ENCODE measurements at places on chromosomes 5 and 9.

DNA sequence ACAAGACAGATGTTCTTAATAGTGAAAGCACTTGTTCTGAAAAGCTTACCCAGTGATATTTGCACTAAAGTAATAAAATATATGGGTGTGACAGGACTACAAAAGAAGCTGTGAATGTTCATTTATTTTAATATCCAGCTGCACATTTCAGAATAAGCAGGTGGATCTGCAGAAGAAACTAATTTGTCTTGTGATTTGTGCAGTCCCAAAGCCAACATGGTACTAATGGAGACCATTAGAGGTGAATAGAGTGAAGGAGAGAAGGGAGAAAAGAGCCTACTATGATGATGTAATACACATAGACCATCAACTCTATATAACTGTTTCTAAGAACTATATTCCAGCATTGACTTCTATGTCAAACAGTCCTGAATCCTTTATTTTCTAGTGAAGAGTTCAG, 362.8 kb downstream of the ISL1 start:
- DNase-seq = no peak

DNA sequence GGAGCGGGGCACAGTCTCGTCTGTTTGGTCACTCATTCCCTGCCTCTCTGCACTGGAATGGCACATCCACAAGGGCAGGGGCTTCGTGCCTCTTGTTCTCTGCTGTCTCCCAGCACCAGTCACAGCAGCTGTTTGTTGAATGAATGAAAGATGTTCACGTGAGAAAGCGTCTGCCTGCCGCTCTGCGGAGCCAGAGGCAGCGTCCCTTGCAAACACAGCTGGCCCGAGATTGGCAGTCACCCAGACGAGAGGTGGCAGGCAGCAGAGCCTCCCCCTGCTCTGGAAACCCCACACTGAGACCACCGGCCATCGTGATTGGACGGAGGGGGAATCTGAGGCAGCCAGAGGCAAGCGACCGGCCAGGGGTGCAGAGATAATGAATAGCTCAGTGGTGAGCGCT, 6.0 kb upstream of the FAM163B start:
- no peak for DNase-seq

GRCh38 chr9:37761511-37761910, 7.9 kb downstream of the TRMT10B start:
- DNase-seq = no peak

DNA sequence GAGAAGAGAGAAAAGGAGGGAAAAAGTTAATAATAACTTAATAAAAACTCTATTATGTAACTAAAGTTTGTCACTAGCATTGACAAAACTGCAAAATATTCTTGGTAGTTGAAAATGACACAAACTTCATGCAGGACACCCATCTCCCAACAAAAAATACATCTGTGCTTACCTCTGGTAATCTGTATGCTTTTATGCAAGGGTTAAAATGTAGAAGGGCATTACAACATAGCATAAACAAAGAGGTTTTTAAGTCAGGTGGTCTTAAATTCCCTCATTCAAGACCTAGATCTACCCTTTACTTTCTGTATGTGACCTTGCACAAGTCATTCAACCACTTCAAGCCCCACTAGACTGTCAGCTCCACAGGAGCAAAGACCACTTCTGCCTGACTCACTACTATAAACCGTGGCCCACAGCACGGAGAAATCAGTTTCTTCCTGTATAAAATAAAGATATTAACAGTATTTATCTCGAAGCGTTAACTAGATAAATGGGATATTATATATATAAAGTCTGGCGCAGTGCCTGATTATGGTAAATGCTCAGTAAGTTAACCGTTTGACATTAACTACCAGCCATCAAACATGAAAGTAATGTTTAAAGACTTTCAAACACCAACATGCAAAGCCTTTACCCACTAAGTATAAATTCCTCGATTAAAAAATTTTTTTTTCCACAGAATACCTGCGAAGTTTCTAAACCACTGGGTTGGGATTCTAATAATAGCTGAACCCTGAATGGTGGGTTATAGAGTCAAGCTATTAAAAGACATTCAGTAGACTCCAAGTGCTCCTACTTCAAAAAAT, 2.0 kb downstream of the FBXL17 start:
- no peak for DNase-seq

DNA sequence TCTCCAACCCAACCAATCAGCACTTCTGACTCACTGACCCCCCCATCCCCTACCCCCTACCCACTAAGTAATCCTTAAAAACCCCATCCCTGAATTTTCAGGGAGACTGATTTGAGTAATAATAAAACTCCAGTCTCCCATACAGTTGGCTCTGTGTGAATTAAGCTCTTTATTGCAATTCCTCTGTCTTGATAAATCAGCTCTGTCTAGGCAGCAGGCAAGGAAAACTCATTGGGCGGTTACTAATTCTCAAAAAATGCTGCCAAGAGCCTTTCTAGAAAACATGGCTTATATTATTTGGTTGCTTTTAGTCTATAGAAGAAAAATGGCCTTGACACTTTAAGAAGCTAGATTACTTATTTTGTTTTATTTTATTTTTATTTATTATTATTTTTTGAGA, 131.7 kb downstream of the SUSD1 start:
- no peak for DNase-seq

DNA sequence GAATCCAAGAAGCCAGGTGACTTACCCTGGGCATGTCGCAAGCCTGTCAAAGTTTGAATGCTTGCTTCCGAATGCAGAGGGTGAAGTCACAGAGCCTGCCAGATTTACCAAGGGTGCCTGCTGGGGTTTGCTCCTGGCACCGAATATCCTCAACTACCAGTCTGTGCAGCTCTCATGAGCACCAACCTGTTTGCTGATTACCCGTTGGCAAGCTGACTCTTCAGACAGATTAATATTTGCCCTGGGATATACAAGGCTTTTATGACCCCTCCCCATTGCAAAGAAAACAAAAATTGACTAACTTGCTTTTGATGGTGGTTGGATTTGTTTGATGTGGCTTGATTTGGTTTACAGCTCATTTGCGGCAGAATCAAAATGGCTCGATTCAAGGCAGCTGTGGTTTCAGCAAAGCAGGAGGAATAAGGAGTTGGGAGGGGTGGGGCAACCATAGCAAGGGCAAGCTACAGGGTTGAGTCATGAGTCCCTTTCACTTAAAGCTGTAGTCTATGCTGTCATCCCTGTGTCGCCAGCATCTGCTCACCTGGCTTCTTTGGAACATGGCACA, 82.3 kb upstream of the AGXT2 start:
- DNase-seq = peak; percentile 65

DNA sequence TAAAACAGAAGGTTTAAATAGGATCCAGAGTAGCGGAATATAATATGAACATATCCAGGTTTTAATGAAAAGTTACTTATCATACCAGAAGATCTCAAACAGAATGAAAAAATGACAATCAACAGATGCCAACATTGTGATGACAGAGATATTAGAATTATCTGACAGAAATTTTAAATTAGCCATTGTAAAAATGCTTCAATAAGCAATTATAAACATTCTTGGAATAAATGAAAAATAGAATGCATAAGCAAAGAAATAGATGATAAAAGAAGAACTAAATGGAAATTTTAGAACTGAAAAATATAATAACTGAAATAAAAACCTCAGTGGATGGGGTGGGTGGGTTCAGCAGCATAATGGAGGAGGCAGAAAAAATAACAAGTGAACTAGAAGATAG, 37.2 kb downstream of the ZMAT2 start:
- no peak for DNase-seq

GRCh38 chr9:18720691-18721090, 246.7 kb downstream of the ADAMTSL1 start:
- no peak for DNase-seq

DNA sequence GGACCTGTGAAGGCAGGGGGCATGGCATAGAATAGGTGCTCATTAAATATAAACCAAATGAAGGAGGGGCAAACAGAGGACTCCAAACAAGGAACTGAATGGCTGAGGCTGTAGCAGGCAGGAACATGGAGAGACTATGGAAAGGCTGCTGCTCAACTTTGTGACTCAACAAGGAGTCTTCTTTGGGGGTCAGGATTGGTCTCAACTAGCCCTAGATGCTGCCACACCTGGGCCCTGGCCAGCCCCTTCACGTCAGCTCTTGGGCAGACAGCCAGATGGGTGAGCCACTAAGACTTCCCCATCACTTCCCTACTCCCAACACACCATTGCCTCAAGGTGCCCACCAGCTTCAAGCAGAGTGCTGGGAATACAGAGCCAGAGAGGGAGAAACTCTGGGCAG, 11.0 kb downstream of the RPP25L start:
- no peak for DNase-seq

DNA sequence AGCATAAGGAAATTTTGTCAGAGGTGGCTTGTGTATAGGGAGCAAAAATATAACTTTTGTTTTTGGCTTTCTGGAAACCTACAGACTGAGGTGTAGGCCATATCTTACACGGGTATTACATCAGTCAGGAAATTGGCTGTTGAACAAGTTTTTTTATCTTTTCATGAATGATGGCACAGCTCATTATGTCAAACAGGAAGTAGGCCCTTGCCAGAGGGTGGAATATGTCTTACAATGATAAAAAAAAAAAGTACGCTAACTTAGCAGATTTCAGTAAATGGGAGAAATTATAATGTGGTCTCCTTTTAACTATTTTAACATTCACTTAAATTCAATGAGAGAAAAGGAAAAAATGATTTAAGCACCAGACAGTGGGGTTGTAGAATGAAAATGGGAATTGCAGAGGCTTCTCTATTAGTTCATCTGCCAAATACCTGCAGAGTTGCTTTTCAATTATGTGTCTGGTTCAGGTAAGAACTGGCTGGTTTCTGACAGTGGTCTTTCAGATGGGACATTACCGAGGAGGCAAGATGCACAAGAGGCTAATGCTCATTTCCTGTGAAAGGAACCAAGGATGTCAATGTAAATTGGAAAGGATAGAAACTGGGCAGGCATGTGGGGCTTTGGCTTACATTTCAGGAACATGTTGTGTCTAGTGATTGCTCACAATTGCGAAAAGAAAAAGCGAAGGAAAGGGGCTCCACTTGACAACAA, 169.9 kb downstream of the NNT start:
- no peak for DNase-seq

- peak; percentile 48 for DNase-seq
Measured at GRCh38 chr9:112086627-112087026, 88.5 kb downstream of the SUSD1 start.

DNA sequence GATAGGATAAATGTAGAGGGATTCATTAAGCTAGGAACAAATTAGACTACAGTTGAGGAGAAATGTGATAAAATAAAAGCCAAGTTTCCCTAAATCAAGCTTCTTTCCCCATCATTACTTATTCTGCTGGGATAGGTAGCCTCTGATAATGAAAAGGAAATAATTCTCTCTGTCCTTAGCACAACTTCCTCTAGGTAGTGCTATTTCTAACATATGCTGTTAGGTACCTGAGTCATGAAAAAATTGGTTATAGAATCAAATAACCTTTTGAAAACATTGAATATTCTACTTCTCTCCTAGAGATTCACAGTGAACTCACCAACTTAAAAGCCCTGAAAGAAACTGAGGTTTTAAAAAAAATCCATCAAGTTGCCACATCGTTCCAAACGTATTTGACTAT, 1793.1 kb downstream of the EFNA5 start:
- no peak for DNase-seq

DNA sequence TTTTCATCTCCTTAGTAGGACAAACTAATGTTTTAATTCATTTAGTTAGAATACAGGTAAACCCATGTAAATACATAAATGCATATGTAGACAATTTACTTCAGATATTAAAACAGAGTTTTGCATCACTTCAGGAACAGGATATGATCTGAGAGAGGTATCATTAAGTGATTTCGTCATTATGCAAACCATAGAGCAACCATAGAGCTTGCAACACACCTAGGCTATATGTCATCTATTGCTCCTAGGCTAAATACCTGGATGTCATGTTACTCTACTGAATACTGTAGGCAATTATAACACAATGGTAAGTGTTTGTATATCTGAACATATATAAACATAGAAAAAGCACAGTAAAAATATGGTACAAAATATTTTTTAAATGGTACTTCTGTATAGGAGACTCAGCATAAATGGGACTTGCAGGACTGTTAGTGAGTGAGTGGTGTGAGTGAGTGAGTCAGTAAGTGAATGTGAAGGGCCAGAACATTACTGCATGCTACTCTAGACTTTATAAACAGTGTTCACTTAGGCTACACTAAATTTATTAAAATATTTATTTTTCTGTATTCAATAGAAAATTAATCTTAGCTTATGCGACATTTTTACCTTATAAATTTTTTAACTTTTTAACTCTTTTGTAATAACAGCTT, 1377.5 kb upstream of the CDH9 start:
- DNase-seq = no peak

DNA sequence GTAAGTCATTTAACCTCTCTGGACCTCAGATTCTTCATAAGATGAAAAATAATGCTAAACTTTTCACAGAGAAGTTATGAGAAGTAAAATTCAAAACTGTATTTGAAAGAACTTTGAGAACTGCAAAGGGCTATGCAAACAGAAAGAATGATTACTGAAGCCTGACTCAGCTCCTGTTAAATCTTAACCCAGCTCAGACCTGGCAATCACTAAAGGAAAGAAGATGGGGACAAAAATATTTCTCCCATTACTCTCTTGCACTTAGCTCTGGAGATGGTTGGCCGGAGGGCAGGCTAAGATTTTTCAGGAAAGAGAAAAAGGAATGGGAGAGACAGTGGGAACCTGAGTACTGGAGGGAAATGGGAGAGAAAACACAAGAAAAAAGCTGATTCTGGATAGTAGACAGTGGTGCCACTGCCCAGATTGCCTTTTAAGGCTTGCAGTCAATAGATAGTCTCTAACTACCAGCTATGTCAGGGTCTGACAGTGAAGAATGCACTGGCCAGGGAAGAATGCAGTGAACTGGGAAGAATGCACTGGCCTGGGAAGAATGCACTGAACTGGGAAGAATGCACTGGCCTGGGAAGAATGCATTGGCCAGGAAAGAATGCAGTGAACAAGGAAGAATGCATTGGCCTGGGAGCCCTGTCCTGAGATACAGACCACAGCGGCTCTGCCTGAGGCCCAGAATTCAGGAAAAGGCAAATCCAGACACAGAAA, 25.2 kb upstream of the CEMIP2 start:
- DNase-seq = no peak

DNA sequence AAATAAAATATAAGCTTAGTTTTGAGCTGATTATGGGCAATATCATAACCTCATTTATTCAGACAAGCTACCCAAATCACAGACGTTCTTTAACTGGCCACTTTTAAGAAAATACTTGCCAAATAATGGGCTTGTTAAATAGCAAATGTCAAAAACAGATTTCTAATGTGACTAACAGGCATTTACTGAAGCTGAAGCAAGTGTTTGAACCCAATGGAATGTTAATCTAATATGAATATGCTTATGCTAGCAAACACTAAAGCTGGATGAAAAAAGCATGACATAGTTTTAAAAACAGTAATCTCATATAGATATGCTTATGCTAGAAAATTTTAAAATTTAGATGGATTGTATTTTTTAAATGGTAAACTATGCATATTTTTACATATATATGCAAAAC, 411.6 kb upstream of the PTGER4 start:
- DNase-seq = no peak

- no peak for DNase-seq
Measured at GRCh38 chr5:9467199-9468059, 78.4 kb downstream of the SEMA5A start.

GRCh38 chr9:37929441-37929895, 25.5 kb upstream of the SLC25A51 start:
- no peak for DNase-seq

GRCh38 chr5:118921866-118922265, 66.5 kb downstream of the DTWD2 start:
- no peak for DNase-seq
